ENCODE measurements at places on chromosomes 2 and 18.

DNA sequence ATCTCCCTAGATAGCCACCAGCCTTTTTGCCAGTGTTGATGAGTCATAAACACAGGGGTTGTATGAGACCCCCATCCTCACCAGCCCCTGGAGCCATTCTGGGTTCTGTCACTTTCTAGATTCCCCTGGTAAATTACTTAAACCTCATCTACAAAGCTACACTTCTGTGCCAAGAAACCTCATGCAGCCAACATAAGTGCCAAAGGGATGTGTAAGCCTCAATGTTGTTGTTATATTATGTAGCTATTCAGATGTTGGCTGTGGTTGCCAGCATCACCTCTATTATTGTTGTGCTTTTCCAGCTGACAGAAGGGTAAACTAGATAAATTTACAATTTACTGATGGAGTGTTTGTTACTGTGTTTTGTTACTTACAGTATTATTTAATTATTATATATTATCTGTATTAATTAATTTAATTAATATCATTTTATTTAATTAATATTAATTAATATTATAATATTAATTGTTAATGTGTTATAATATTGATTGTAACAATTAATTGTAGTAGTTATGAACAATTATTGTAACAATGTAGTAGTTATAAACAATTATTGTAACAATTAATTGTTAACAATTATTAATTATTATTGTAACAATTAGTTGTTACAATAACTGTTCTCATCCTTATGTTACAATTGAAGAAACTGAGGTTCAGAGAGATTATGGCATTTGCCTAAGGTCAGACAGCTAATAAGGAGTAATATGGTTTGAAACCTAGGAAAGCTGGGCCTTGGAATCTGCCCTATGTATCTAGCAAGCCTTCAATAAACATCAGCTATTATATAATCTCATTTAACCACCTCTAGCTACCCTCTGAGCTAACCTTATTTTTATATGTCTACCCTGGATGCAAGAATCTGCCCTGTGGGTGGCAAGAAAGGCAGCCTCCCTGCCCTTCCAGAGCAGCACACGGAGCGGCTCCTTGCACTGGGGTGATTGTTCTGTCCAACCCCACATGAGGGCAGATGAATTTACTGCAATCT is 36.1 kb downstream of the PSTPIP2 start:
- no peak for DNase-seq
- peaks cover 3% of the 10 kb centered on the region for H3K27me3 ChIP-seq
- peaks cover 16% of the 10 kb centered on the region for H3K4me1 ChIP-seq
- H3K27ac ChIP-seq = no peak overlapping the region
- H3K36me3 ChIP-seq = no peaks in the 10 kb centered on the region
- H3K4me3 ChIP-seq = no peak overlapping the region

GRCh38 chr2:71505086-71505769 is 51.9 kb downstream of the DYSF start:
- no peak for DNase-seq
- H3K36me3 ChIP-seq = peaks cover 53% of the 10 kb centered on the region
- peaks cover 69% of the 10 kb centered on the region for H3K4me1 ChIP-seq
- peak overlapping the region; percentile 84 for H3K27ac ChIP-seq
- peak overlapping the region; percentile 75 for H3K4me3 ChIP-seq
- H3K27me3 ChIP-seq = peaks cover 29% of the 10 kb centered on the region

GRCh38 chr2:238897911-238898311 is 50.0 kb downstream of the TWIST2 start:
- no peak overlapping the region for H3K4me3 ChIP-seq
- no peak for DNase-seq
- no peaks in the 10 kb centered on the region for H3K36me3 ChIP-seq
- H3K4me1 ChIP-seq = no peaks in the 10 kb centered on the region
- H3K27ac ChIP-seq = no peak overlapping the region
- H3K27me3 ChIP-seq = peaks cover 6% of the 10 kb centered on the region

- no peaks in the 10 kb centered on the region for H3K27me3 ChIP-seq
- H3K27ac ChIP-seq = no peak overlapping the region
- peaks cover 3% of the 10 kb centered on the region for H3K36me3 ChIP-seq
- DNase-seq = no peak
Observed at GRCh38 chr2:126876631-126877030, 22.1 kb upstream of the TEX51 start.

GRCh38 chr18:26827581-26827980 is 37.9 kb downstream of the AQP4 start:
- no peak overlapping the region for H3K4me3 ChIP-seq
- H3K4me1 ChIP-seq = peaks cover 3% of the 10 kb centered on the region
- DNase-seq = no peak
- no peaks in the 10 kb centered on the region for H3K27me3 ChIP-seq
- no peaks in the 10 kb centered on the region for H3K36me3 ChIP-seq

DNA sequence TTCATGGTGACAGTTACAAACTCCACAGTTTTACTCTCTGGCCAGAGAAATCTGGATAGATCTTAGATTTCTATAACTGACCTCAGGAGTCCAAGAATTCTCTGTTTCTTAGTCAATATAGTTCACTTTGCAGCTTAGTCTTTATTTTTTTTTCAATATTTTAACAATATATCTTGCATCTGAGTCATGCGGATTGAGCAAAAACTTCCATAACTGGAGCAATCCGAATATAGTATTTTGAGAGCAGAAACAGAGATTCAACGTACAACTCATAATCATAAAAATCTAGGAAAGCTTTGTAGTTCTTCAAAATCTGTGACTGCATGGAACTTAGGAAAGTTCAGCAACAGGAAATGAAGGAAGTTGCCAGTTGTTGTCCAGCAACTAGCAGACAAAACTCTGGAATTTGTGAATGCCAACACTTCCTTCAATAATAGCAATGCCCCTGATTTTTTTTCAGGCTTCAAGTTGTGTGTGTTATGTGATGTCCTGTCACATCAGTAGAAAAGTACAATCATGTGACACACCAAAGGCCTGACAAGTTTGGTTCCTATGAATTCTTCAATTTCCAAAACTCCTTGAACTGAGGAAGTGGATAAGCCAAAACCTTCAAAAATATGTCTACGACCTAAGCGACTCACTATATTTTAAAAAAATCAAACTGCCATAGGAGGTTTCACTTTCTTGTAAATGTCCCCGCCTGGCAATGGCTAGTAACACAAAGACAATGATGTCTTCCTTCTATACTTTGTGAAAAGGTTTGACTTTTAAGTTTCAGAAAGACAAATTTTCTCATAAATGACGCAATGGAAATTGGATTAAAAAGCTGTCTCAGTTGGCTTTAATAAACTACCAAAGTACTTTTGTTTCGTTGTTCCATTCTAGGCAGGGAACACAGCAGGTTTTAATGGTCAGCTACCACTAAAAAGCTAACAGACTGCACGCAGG is 510.6 kb downstream of the ERBB4 start:
- no peak overlapping the region for H3K27ac ChIP-seq
- H3K27me3 ChIP-seq = no peaks in the 10 kb centered on the region
- DNase-seq = no peak
- H3K4me3 ChIP-seq = no peak overlapping the region
- H3K4me1 ChIP-seq = peaks cover 7% of the 10 kb centered on the region
- H3K36me3 ChIP-seq = no peaks in the 10 kb centered on the region

- no peaks in the 10 kb centered on the region for H3K27me3 ChIP-seq
- no peak for DNase-seq
- no peaks in the 10 kb centered on the region for H3K36me3 ChIP-seq
- H3K4me3 ChIP-seq = no peak overlapping the region
- no peak overlapping the region for H3K27ac ChIP-seq
- no peaks in the 10 kb centered on the region for H3K4me1 ChIP-seq
Observed at GRCh38 chr2:147327613-147328012, 517.2 kb upstream of the ACVR2A start.

DNA sequence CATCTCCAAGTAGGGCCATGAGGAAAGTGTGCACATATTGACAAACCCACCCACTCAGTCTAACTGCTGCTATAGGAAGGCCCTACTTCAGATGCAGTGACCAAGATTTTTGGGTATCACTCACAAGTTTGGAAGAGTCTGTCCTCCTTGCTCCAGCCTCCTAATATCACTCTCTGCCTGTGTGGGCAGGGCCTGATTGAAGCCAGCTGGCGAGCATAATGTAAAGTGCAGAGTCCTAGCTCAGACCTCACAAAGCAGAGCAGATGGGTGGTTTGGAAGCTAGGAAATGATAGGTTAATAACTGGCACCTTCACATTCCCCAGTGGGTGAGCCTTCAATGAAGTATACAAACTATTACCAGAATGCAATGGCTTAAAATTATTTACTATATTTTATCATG is 11.2 kb upstream of the SULT1C3 start:
- H3K27ac ChIP-seq = no peak overlapping the region
- H3K36me3 ChIP-seq = peaks cover 61% of the 10 kb centered on the region
- no peak for DNase-seq
- peaks cover 7% of the 10 kb centered on the region for H3K4me1 ChIP-seq
- peaks cover 10% of the 10 kb centered on the region for H3K27me3 ChIP-seq

- H3K27ac ChIP-seq = no peak overlapping the region
- H3K36me3 ChIP-seq = no peaks in the 10 kb centered on the region
- no peak for DNase-seq
- no peaks in the 10 kb centered on the region for H3K4me1 ChIP-seq
- no peaks in the 10 kb centered on the region for H3K27me3 ChIP-seq
- no peak overlapping the region for H3K4me3 ChIP-seq
Observed at GRCh38 chr2:23789012-23789411, 137.9 kb downstream of the ATAD2B start.

- H3K4me3 ChIP-seq = no peak overlapping the region
- H3K27me3 ChIP-seq = peaks cover 20% of the 10 kb centered on the region
- no peak for DNase-seq
- peaks cover 49% of the 10 kb centered on the region for H3K4me1 ChIP-seq
- no peak overlapping the region for H3K27ac ChIP-seq
Observed at GRCh38 chr2:71463342-71463654, 9.9 kb downstream of the DYSF start.

GRCh38 chr2:175559613-175560012 is 378.1 kb upstream of the ATP5MC3 start:
- H3K4me1 ChIP-seq = peaks cover 5% of the 10 kb centered on the region
- DNase-seq = no peak
- H3K36me3 ChIP-seq = no peaks in the 10 kb centered on the region
- H3K27me3 ChIP-seq = no peaks in the 10 kb centered on the region
- no peak overlapping the region for H3K27ac ChIP-seq

GRCh38 chr2:127671557-127672302 is 3.6 kb downstream of the LIMS2 start:
- H3K27me3 ChIP-seq = peaks cover 16% of the 10 kb centered on the region
- no peak overlapping the region for H3K4me3 ChIP-seq
- peaks cover 2% of the 10 kb centered on the region for H3K4me1 ChIP-seq
- H3K36me3 ChIP-seq = no peaks in the 10 kb centered on the region
- no peak for DNase-seq

- DNase-seq = no peak
- peaks cover 2% of the 10 kb centered on the region for H3K4me1 ChIP-seq
- H3K27me3 ChIP-seq = no peaks in the 10 kb centered on the region
Observed at GRCh38 chr18:6661692-6662415, 67.7 kb upstream of the ARHGAP28 start.

DNA sequence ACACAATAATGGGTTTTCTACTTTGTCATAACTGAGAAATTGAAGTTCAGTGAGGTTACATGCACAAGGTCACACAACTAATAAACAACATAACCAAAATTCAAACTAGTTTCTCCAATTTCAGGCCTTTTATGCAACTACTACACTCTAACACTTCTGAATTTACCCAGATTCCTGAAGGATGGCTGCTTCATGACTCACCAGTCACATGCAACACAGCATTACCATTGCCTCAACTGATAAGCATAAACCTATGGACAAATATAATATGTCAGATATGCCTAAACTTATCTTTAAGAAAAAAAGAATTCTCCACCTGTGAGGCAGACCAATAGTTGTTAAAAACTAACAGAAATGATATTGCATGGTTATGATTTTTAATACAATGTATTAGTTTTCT is 586.5 kb upstream of the SLC8A1 start:
- H3K27me3 ChIP-seq = no peaks in the 10 kb centered on the region
- H3K27ac ChIP-seq = no peak overlapping the region
- H3K4me3 ChIP-seq = no peak overlapping the region

DNA sequence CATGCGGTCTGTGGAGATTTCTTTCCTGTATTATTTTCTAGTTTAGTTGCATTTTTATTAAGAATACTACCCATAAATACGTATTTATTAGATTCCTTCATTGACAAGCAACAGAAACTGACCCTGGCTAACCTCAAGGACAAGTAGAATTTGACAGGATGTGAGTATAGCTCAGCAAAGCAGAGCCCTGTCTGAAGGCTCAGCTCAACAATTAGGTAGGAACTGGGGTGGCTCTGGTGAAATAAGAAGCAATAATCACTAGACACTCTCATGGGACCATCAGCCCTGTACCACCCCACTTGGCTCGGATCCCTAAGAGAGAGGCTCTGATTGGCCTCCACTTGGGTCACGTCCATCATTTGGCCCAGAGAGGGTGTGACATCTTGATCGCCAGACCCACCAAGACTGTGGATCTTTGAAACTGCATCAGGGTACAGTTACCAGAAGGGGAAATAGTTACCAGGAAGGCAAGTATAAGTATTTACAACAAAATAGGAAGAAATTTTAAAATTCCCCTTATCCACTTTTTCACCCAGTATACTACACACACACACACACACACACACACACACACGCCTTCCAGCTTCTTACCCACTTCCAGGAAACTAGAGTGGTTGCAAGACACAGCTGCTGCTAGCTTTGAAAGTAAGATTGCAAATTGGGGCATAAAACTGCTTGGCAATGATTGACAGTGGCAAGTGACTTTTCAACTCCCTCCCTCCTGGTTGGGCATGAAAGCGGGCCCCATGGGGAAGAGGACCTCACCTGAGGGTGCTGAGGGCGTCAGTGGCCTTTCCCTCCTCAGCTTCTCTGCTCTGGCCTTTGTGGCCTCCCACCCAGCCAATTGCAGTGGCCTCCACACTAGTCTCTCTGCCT is 41.8 kb downstream of the KCTD18 start:
- peaks cover 3% of the 10 kb centered on the region for H3K27me3 ChIP-seq
- no peak for DNase-seq

GRCh38 chr2:15596350-15596749 is 4.7 kb downstream of the DDX1 start:
- H3K27me3 ChIP-seq = no peaks in the 10 kb centered on the region
- no peak overlapping the region for H3K4me3 ChIP-seq
- H3K36me3 ChIP-seq = peaks cover 15% of the 10 kb centered on the region

DNA sequence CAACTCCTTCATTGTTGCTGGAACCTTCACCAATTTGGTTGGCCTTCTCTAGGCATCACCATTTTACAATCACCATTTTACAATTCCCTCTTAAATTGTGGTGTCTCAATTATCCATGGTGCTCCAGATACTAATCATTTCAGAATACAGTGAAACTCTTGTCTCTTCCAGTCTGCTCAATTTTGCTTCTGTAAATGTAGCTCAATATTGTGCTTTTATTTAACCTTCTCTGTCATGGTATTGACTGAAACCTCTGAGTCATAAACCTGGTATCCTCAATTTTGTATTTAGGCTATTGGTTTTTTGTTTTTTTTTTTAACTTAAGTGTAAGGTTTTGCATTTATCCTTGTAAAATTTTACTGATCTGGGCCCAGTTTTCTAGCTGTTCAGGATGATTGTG is 16.1 kb downstream of the STRADB start:
- no peak overlapping the region for H3K4me3 ChIP-seq
- no peaks in the 10 kb centered on the region for H3K36me3 ChIP-seq
- no peak overlapping the region for H3K27ac ChIP-seq
- no peaks in the 10 kb centered on the region for H3K27me3 ChIP-seq

All from endothelial cell (in vitro differentiated cells).